Hematopoietic multipotent progenitor cell treated with erythropoietin and hydrocortisone succinate and interleukin-3 and kit ligand, for 6 days (in vitro differentiated cells): ENCODE measurements at places on chromosomes 13 and 19.

GRCh38 chr13:105087945-105088344, 1447.5 kb downstream of the EFNB2 start:
- no peak for DNase-seq

- DNase-seq, result no peak
Observed at GRCh38 chr13:33582121-33582520, 235.8 kb upstream of the RFC3 start.

GRCh38 chr19:54532528-54532927, 29.9 kb downstream of the LAIR2 start:
- DNase-seq, result no peak

DNA sequence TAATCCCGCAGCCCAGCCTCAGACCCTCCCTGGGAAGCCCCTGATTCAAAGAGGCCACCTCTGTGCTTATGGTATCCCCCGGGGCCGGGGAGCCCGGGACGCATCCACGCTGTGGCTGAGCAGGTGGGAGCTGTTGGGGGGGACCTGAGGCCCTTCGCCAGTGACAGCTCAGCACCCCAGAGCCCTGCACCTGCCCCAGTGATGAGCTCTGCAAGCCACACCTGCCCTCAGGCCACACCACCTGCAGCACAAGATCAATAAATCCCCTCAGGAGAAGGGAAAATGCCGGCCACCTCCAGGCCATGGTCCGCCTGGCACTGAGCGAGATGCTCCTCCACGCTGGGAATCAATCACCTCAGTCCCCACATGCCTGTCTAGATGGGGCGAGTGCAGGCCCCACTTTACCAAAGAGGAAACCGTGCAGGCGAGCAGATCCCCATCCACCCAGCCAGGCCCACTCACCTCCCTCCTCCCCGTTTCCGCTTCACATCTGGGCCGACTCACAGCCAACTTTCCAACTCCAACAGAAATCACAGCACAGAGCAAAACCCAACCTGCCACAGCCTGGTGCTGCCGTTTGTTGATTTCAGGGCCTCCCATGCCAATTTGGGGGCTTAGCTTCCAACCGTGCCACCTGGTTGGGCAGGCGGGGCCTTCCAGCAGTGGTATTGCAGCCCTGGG, 12.8 kb downstream of the MOB3A start:
- DNase-seq, result peak; percentile 60

GRCh38 chr19:46351241-46352041, 4.6 kb downstream of the PPP5C start:
- DNase-seq, result peak; percentile 33

DNA sequence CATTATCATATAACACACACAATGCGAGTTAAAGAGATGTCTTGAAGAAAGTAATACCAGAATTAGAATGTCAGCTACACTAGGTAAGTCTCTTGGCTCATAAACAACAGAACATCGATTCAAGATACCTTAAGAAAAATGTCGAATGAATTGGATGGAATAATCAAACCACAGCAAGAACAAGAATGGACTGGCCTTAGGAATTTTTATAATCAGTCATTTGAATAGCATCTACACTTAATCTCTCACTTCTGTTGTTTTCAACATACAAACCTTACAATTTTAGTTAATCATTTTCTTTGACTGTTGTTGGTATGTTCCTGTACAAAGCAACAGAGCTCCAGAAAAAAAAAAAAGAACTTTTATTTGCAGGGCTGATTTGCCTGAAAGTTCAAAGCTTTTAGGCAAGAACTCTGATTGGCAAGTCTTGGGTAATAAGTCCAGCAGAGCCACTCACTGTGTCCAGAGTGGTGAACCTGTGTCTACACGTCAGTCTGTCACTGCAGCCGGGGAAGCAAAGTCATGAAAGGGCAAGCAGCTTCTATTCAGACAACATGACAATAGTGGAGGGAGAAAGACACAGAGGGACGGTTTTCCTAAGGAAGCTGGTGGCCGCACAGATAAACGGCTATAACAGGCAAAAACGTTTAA, 1026.1 kb upstream of the MIR17HG start:
- DNase-seq, result no peak

GRCh38 chr13:105678072-105678471, 857.4 kb downstream of the EFNB2 start:
- no peak for DNase-seq

DNA sequence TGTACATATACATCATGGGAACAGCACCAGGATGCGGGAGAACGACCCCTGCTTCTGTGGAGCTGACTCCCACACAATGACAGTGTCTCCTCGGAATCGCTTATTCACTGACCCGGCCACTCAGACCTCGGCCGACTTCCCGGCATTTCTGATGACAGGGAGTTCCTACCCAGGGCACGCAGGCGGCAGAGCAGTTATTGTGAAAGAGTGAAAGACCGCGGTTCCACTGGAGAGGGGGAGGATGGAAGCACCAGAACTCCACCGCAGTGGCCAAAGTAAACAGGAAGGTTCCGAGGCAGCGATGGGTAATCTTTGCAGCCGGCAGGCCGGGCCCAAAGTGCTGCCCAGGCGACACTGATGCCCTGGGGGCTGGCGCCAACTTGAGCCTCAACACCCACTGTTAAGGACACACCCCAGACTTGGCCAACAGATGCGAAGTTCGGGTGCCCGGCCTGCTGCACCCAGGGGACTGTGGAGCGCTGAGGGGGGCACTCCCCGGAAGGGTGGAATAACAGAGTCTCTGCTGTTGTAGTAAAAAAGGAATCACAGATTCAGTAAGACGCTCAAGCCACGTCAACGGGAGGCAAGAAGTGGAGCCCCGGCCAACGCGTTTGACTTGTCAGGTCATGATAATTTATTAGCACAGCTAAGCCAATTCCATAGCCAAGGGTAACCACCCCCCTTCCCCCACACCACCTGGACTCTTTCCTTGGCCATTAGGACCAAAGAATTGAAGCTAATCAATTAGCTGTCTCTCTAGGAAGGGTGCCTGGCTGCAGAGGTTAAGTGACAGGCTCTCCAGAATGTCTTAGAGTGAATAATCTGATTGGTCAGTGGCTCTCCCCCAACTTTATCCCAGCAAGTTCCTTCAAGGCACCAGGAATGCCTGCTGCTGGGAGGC, 5.8 kb downstream of the MLLT1 start:
- DNase-seq, result peak; percentile 16

DNA sequence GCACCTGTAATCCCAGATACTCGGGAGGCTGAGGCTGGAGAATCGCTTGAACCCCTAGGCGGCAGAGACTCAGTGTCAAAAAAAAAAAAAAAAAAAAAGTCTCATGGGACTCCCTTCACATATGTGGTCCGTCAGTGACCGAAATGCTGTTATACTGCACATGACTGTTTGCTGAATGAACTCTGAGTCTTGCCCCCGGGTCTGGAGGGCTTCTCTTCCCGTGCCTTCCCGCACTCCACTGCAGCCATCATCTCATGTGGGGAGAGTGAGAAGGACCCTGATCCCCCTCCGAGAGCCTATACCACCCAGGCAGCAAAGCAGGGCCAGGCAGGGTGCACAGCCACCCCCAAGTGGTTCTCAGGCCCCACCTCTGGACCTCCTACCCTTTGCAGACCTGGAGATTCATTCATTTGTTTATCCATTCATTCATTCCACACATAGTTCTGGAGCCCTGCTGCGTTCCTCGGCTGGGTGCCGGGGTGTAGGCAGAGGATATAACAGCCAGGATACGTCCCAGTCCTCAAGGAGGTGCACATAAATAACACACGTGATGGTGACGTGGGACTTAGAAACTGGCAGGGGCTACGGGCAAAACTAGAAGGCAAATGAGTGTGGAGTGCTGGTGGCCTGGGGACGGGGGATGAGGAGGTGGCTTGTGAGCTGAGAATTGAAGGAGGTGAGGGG, 14.2 kb downstream of the NDUFA11 start:
- DNase-seq, result no peak

DNA sequence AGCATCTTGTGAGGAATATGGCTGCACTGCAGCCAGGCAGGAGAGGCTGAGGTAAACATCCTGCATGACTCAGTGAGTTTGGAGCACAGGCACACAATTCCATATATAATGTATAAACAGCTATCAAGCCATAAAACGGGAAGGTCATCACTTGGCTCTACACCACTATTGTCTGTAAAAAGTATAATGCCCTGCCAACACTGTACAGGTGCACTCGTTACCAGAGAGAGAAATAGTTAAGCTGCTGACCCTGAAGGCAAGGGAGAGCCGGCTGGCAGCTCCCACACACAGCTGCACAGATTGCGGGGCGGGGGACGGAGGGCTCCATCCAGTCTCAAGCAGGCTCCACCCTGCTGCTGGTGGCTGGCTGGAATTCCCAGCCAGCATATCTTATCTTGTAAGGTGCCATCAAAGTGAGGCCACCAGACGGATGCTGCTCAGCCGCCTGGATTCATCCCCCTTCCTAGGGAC, 668.1 kb downstream of the SLITRK5 start:
- no peak for DNase-seq

DNA sequence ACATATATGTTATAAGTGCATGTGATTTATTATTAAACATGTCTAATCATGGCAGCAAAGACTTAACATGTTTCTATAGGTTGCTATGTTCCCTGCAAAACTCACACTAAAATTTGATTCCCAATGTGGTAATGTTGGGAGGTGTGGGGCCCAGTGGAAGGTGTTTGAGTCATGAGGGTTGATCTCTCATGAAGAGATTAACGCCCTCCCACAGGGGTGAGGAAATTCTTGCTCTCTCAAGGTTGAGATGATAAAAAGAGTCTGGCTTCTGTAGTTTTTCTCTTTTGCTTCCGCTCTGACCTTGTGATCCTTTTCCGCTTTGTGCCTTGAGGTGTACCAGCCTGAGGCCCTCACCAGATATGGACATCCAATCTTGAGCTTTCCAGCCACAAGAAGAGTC, 737.5 kb upstream of the SLITRK5 start:
- DNase-seq, result no peak

DNA sequence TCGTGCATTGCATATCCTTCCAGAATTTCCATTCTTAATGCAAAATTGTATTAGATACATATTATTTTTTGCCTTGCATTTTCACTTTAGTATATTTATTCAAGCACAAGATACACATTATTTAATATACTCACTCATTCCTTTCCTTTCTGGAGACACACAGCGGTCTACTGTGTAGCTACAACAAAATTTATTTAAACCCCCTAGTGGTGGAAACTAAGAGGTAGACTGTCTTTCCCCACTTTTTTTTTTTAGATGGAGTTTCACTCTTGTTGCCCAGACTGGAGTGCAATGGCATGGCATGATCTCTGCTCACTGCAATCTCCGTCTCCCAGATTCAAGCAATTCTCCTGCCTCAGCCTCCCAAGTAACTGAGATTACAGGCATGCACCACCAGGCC, 2040.3 kb upstream of the PCDH20 start:
- DNase-seq, result peak; percentile 1

DNA sequence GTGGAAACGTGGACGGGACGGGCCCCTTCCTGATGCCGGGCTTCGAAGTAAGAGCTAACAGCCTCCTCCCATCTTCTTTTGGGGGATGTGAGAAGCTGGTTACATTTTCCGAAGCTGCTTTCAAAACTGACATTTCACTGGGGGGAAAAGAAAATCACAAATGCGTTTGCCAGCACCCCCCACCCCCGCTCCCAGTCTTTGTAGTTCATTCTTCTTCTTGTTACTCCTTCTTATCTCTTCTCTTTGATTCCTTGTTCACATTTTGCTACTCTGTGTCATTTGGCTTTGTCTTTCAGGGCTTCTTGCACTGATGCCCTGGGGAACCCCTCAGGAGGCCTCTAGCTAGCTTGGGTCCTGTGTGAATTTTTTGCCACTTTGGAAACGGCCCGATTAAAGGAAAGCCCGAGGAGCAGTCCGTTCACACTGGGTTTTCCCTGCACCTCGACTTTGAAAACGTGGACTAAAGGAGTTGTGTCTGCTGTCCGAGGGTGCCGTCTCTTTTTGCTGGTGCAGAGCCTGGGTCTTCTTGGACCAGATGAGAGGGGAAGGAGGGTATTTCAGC, 1.3 kb downstream of the CARM1 start:
- DNase-seq, result peak; percentile 34

- DNase-seq, result no peak
Observed at GRCh38 chr19:5046339-5047039, 77.6 kb downstream of the KDM4B start.

DNA sequence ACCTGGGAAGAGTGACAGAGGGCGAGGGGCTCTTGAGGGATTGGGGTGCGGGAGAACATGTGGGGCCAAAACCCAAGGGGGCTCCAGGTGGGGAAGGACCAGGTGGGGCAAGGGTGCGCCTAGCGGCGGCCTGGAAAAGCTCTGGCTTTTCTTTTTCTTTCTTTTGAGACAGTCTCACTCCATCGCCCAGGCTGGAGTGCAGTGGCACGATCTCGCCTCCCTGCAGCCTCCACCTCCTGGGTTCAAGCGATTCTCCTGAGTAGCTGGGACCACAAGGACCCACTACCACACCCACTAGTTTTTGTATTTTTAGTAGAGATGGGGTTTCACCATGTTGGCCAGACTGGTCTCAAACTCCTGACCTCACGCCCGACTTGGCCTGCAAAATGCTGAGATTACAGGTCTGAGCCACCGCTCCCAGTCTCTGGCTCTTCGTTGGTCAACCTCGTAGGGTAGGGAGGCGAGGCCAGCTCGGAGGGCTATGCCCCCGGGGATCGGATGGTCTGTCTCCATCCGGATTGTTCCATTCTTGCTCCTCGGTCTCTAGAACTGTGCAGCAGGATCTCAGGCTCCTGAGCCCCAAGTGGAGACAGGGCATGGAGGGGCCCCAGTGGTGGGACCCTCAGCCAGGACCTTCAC, 3.7 kb downstream of the GADD45B start:
- DNase-seq, result no peak

DNA sequence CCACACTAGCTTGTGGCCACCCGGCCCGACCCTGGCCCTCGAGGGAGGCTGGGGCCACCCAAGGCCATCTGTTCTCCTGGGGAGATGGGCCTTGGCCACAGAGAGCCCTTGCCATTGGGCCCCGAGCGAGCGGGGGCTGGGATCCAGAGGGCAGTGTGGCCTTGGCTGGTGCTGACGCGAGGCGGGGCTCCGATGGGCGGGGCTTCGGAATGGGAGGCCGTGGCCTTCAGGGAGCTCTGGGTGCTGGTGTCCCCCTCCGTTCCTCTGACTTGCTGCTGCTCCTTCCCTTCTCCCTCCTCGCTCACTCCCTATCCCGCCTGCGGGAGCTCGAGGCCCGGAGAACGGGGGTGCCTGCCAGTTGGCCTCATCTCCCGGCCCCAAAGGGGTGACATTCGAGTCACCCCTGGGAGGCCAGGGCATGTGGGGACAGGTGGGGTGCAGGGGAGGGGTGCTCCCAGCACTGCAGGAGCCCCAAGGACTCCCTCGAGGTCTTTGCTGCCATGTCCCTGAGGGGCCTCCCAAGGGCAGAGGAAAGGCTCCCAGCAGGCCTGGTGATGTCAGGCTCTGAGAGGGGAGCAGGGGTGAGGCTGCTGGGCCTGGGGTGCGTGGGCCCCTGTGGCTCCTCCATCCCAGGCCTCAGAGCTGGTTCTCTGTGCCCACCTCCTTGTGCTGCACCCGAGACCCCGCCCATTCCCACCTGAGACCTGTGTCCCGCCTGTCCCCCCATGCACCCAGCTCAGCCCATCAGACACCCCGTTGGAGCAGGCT, 4.2 kb downstream of the NCLN start:
- no peak for DNase-seq

DNA sequence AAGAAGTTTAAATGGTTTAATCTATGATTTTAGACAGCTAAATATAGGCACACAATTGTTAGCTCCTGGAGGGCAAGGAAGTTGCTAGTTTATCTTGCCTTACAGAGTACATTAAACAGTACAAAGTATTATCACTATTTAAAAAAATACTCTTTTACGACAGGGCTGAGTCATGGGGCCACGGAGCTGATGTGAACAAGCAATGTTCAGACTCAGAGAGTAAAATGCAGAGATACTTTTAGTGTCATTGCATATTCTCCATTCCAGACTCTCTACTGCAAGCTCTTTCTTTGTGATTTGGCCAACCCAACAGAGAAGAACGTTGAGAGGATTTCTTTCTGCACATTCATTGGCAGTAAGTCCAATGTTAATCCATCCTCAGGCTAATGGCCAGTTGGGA, 352.4 kb downstream of the SPRY2 start:
- DNase-seq, result no peak
